ENCODE measurements at places on chromosomes 6 and 20. TPM values are rescaled to one million over a fixed set of nuclear protein-coding genes. Genes with fewer than 3 reads are reported as not detected.

DNA sequence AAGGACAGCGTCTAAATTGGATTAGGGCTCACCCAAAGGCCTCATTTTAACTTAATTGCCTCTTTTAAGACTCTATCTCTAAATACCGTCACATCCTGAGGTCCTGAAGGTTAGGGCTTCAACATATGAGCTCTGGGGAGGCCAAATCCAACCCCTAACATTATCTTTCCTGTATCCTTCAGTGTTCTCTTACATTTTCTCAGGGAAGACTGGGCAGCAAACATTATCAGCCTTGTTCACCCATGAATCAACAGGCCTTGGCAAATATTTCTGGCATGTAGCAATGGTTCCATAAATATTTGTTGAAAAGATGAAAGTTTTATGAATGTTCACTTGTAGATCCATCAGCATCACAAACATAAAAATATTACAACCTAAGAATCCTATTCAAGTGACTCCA is 24.6 kb upstream of the FOXF2 start:
- no peak for DNase-seq

DNA sequence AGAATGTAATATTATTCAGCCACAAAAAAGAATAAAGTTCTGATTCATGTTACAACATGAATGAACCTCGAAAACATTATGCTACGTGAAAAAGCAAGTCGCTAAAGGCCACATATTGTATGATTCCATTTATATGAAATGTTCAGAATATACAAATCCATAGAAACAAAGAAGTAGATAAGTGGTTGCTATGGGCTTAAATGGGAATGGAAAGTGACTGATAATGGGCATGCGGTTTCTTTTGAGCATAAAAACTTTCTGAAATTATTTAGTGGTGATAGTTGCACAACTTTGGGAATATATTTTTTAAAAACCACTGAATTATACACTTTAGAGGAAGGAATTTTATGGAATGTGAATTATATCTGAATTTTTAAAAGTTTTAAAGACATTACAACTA is 33.4 kb upstream of the TCP11 start:
- no peak for DNase-seq

GRCh38 chr6:166512567-166512966 is 73.9 kb downstream of the RAMACL start:
- no peak for DNase-seq

GRCh38 chr6:57006101-57006500 is 40.4 kb upstream of the KIAA1586 start:
- no peak for DNase-seq

Gene LST1
- not detected for total RNA-seq

GRCh38 chr6:121549736-121550135 is 114.3 kb downstream of the GJA1 start:
- DNase-seq = peak; percentile 10

GRCh38 chr6:2203264-2203663 is 42.1 kb downstream of the GMDS start:
- DNase-seq = peak; percentile 93

Gene HLA-DMB
- total RNA-seq = under 0.01 TPM

Gene CST5
- total RNA-seq = not detected

GRCh38 chr20:63745424-63745805 is 5.8 kb downstream of the SLC2A4RG start:
- DNase-seq = no peak

Gene IPCEF1
- total RNA-seq = 1.3 TPM

- no peak for DNase-seq
Observed at GRCh38 chr6:52577778-52578463, 1.1 kb upstream of the TRAM2 start.

GRCh38 chr6:75396005-75396800 is 97.4 kb downstream of the FILIP1 start:
- no peak for DNase-seq

DNA sequence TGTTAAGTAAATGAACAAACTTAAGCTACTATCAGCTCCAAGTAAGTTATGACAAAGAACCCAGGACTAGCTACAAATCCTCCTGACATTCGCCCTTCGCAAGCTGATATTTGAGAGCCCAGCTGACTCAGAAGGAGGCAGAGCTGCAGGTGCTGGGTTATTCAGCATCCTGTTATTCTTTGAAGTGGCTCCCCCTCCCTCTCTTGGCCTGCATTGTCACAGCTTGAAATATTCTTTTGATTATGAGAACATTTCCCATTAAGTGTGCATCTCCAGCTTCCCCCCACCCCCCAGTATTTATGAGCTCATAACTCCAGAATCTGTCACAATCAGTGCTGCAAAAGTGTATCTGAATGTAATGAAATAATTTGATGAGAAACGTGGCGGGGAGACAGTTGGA is 78.8 kb upstream of the RALY start:
- DNase-seq = no peak

Gene MUC21
- total RNA-seq = not detected

DNA sequence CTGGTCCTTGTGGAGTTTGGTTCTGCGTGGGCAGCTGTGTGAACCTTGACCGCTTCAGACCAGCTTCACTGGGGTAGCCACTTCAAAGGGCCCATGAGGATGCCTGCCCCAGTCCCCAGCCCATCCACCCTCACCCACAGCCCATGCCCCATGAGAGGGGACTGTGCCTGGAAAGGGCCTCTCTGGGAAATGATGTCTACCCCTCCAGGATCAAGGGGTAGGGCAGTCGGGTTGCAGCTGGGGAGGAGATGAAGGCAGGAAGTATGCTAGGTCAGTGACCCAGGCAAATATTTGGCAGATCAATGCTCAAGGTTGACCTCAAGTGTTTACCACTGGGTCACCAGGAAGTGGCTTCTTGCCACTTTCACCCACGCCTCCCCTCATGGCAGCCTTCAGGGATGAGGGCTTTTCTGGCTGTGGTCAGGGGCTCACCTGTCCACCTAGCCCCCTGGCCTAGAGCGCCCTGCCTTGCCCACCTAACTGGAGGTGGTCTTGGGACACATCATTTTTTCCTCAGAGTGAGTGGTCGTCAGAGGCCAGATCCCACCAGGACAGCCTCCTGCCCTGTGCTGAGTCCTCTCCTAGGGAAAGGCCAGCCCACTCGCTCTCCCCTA is 109.5 kb downstream of the SNX5 start:
- no peak for DNase-seq

DNA sequence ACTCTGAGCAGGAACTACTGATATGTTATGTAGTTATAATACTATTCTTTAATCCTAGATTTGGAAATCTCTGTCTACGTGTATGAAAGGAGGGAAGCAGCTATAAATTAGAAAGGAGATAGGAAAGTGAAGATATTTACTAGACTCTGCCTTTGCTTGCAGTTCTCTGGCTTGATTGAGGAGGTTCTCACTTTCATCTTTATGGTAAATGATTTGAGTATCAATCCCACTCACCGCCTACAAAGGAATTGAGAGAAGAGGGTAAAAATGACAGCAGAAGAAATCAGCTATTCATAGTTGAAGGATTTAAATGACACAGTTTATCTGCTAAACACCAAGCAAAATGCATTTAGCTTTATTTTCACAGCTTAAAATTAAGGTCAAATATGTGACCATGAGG is 67.3 kb downstream of the FAM229B start:
- no peak for DNase-seq

Gene HDGFL1
- not detected for total RNA-seq

GRCh38 chr6:77633993-77634715 is 18.7 kb upstream of the MEI4 start:
- DNase-seq = no peak

Gene MAK
- under 0.01 TPM for total RNA-seq

- DNase-seq = no peak
Observed at GRCh38 chr6:80259118-80259517, 152.6 kb downstream of the BCKDHB start.

Gene MOXD1
- total RNA-seq = under 0.01 TPM

Gene ENPP3
- total RNA-seq = 0.40 TPM

Gene SPATS1
- total RNA-seq = not detected

GRCh38 chr6:80468398-80468797 is 361.9 kb downstream of the BCKDHB start:
- no peak for DNase-seq

GRCh38 chr6:119311514-119312142 is 37.9 kb downstream of the MAN1A1 start:
- no peak for DNase-seq

Gene MRPL14
- total RNA-seq = 65.4 TPM

DNA sequence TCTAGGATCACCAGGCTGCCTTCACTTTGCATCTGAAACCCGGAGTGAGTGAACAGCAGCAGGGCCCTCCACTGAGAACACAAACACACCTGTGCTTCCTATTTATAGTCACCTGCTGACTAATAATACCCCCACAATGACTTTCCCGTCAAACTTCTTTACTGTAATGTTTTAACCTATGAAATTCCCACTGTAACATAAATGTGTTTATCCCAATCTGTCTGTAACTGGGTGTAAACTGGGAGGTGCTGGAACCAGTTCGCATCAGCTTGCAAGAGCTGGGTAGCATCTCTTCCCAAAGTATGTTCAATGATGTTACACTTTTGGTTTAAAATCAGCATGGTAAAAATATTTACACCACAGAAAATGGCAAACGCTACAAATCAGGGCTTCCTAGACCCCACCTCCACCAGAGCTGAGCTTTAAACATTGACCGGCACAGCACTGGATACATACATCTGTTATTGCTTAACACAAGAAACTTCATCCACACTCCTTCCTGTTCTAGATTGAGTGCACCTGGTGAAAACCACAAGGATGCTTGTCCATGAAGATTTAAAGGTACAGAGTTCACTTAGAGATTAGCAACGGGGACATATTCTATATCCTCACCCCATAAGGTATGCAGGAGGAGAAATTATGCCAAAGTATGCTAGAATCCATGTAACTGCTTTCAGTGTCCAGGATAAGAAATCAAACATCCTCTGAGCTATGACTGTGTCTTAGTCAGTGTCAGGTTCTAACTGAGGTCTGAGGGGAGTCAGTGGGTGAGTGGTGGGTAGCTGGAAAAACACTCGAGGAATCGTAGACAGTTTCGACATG is 79.0 kb downstream of the ALDH8A1 start:
- no peak for DNase-seq

DNA sequence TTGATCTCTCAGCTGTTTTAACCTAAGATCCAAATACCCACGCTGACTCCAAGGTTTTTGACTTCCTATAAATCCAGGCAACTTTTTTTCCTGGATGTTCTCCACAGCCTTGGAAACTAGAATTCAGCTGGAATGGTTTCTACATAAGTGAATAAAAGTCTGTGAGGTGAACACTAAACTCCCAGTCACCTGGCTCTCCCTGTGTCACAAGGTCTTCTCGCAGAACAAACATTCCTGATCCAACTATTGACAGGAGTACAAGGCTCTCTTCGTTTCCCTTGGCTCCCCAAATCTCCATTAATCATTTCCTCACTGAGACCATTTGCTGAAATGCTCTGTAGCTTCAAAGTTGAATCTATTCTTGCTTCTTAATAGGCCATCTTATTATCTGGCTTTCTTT is 265.7 kb downstream of the ADGRG6 start:
- DNase-seq = no peak

GRCh38 chr20:64192406-64192805 is 28.2 kb downstream of the MYT1 start:
- peak; percentile 12 for DNase-seq

DNA sequence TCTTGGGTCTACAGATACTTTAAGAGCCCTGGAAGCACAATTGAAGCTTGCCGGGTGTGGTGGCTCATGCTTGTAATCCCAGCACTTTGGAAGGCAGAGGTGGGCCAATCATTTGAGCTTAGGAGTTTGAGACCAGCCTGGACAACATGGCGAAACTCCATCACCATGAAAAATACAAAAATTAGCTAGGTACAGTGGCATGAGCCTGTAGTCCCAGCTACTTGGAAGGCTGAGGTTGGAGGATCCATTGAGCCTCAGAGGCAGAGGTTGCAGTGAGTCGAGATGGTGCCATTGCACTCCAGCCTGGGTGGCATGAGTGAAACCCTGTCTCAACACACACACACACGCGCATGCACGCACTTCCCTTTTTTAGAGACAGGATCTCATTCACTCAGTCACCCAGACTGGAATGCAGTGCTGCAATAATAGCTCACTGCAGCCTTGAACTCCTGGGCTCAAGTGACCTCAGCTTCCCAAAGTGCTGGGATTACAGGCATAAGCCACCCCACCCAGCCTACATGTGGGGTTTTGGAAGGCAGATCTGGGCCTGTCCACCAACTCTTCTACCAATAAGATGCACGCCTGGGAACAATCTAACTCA is 182.5 kb upstream of the JARID2 start:
- no peak for DNase-seq

- no peak for DNase-seq
Observed at GRCh38 chr20:38965264-38965663, 3.1 kb downstream of the DHX35 start.

GRCh38 chr6:166507380-166507779 is 79.1 kb downstream of the RAMACL start:
- no peak for DNase-seq

DNA sequence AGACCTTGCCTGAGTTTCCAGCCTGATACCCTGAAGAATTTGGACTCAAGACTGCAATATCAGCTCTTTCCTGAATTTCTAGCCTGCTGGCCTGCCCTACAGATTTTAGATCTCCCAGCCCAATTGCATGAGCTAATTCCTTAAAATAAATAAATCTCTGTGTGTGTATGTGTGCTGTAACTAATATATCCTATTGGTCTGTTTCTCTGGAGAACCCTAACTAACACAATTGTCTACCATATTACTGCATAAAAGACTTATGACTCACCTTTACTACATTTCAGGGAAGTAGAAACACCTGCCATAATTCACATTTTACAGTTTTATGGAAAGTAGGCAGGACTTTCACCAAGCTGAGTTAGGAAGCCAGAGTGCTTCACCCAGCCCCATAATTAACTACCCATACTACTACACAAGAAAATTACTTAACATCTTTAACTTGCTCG is 90.7 kb upstream of the BEND6 start:
- peak; percentile 31 for DNase-seq

GRCh38 chr20:48463916-48464315 is 363.9 kb downstream of the PREX1 start:
- no peak for DNase-seq

- no peak for DNase-seq
Observed at GRCh38 chr6:5764401-5764955, 242.2 kb downstream of the NRN1 start.

Data from lung microvascular endothelial cell (primary cell).